ENCODE measurements at places on chromosomes 3 and 15.

- DNase-seq, result no peak
These were observed 69.9 kb upstream of the AGBL1 start for GRCh38 chr15:86009727-86010126.

DNA sequence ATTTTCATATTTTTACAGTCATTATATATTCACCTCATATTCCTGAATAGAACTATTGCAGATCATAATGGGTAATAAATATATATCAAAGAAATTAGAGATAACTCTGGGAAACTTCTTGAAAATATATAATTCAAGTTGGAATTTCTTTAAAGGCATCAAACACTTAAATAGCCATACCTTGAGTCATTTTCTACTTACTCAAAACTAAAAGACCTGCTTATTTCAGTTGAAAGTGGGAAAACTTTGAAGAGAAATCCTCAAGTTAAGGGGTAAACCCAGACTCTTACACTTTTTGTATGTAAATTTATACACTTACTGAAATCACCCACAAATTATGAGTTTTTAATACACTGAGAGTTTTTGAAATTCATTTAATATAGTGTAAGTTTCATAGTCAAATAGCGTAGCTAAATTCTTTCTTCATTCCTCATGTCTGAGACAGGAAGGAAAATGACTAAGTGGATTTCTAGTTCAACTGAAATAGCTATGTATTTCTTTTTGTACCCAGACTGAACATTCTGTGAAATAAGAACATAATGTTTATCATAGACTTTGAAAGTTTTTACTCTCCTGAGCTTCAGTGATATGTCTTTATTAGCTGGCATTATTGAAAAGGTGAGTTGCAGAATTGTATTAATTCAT, 4.6 kb upstream of the ALCAM start:
- no peak for DNase-seq

DNA sequence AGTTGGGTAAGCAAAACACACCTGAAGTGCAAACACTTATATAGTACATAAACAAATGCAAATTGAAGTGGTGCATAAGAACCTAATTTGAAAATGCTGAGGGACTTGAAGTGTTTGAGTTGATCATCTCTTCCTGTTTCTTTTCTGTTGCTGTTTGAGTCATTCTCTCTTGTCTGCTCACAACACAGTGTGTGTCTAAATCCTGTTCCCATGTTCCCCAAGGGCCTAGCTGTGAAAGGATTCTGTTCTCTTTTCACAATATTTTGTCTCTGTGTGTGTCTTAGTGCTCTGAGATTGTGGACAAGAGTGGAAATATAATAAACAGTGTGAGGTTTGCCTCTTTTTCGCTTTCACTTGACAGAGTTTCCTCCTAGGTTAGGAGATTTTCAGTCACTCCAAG, 6.1 kb downstream of the CD96 start:
- no peak for DNase-seq

DNA sequence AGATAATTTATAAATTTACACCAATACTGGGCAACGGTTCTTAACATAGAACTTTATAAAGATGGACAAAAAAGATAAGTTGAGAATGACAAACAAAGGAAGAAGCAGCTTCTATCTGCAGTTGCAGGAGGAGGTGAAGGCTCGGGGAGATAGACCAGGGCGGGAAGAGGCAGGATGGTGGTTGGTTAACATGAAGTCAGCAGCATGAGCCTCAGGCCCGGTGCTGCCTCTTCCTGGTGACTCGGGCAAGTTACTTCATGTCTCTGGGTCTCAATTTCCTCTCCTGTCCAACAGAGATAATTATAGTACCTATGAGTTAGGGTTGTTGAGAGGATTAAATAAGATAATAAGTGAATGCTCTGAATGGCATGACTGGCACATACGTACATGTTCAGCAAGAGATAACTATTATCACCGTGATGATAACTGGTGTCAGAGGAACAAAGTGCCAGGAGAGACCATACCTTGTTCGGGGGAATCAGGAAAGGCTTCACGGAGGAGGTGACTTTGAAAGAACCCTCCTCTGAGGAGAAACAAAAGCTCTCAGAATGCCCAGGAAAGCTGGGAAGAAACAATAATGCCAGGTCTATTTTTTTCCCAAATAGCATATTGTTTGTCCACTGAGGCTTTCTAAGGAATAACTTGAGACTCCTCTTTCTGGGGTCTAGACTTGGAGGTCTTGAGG, 4.4 kb downstream of the PAK6 start:
- DNase-seq, result no peak

DNA sequence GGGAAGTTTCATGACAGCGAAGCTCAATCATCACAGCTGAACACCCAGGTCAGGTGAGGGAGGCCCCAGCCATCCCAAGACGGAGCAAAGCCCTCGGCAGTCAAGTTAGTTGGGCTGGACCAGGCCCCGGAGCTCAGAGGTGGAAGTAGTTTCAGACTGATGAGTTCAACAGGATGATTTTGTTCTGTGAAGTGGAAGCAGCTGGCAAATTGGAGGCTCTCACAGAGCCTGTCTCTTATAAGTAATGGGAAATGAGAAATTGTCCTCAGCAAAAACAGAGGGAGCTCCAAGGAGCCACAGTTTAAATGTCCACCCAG, 245.1 kb downstream of the XXYLT1 start:
- no peak for DNase-seq

DNA sequence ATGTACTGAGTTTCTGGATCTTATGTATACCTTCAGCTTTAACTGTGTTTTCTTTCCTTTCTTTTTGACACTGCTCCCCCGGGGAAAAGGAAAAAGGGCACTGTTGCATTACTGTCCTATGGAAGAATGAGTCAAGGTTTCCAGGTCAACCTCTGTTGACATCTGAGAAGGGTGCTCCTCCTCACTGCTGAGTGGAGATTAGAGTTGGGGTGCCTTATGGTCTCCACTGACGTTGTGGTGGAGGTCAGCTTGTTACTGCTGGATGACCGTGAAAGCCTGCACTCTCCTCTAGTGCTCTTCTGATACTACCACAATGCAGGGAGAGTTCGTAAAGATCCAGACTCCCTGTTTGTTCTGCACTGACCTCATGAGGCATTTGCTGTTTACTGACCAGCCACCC, 252.1 kb upstream of the GRM7 start:
- no peak for DNase-seq

DNA sequence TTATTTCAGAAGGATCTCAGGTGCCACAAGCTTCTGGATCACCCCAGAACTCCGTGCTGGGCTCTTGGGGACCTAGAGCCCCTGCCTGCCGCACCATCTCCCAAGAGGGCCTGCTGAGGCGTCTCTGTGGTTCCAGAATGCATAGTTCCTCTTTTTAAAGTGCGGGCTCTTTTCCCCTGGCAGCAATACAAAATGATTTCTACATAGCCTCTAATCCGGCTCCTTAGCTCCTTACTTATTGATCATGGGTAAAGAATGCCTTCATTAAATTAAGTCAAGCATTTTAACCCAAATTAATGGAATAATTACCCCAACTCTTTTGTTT, 121.9 kb downstream of the ATP10A start:
- DNase-seq, result no peak

GRCh38 chr3:29642393-29643033, 361.6 kb downstream of the RBMS3 start:
- DNase-seq, result no peak

DNA sequence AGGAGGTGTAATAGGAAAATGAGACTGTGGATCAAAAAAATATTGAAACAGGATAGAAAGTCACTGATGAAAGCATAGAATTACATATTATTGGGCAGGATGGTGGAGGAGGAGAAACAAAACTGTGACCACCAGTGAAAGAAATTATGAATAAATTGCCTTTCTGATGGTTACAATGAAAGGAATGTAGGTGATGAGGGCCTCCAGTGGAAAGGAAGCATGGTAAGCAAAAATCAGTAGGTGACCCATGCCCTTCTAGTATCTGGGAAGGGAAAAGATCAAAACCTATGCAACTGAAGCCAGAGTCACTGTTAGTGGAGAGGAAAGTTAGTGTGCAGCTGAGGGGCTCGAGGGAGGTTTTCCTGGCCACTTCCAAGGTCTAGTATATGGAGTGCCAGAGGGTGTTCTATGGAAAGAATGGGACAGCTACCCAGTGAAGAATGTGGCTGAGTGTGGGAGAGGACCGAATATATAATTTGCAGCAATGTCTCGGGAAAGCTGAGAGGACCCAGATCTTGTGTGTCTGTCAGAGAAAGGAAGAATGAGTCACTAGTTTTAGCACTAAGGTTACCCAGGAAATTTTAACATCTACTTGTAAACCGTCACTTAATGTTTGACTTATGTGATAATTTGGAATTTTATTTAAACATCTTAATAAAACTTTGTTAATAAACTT, 146.2 kb downstream of the NFKBIZ start:
- DNase-seq, result no peak

DNA sequence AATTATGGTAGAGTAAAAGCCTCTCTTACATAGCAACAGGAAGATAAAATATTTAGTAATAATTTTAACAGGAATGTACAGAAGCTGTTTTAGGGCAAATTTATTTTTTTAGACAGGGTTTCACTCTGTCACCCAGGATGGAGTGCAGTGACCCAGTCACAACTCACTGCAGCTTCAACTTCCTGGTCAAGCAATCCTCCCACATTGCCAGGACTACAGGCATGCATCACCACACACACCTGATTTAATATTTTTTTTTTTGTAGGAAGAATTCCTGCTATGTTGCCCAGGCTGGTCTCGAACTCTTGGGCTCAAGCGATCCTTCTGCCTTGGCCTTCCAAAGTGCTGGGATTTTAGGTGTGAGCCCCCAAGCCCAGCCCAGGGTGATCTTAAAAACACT, 61.1 kb downstream of the PCCB start:
- DNase-seq, result no peak

DNA sequence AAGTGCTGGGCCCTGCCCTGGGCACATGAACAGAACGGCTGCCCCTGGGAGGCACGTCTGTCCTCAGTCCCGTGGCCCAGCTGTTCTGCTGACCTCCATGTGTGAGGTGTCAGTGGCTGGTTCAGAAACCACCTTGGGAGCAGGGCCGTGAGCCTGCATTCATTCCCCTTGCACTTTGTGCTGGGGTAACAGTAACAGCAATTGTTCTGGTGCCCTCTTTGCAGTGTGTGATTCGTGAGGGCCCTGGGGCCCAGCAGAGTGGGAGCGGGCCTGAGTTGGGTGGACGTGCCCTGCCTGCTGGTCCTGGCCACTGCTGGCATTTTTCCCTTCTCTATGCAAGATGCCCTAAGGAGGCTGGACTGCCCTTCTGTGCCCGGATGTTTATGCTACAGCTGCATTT, 50.4 kb upstream of the MYZAP start:
- DNase-seq, result no peak

DNA sequence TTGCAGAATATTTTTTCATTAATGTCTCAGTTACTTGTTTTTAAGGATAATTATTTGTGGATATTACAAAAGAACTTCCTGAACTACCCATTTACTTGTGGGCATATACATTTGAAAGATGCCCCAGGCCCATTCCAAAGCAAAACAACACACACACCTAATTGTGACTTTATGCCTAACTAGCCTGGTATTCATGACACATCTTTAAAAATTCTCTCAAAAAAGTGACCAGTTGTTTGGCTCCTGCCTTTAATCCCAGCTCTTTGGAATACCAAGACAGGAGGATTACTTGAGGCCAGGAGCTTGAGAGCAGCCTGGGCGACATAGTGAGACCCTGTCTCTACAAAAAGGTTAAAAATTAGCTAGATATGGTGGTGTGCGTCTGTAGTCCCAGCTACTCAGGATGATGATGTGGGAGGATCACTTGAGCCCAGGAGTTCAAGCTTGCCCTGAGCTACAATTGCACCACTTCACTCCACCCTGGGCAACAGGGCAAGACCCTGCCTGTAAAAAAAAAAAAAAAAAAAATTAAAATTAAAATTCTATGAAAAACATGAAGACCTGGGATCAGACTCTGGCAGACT, 51.7 kb upstream of the SLC4A7 start:
- DNase-seq, result no peak

- no peak for DNase-seq
These were observed 257.0 kb downstream of the SV2B start for GRCh38 chr15:91357011-91357410.

DNA sequence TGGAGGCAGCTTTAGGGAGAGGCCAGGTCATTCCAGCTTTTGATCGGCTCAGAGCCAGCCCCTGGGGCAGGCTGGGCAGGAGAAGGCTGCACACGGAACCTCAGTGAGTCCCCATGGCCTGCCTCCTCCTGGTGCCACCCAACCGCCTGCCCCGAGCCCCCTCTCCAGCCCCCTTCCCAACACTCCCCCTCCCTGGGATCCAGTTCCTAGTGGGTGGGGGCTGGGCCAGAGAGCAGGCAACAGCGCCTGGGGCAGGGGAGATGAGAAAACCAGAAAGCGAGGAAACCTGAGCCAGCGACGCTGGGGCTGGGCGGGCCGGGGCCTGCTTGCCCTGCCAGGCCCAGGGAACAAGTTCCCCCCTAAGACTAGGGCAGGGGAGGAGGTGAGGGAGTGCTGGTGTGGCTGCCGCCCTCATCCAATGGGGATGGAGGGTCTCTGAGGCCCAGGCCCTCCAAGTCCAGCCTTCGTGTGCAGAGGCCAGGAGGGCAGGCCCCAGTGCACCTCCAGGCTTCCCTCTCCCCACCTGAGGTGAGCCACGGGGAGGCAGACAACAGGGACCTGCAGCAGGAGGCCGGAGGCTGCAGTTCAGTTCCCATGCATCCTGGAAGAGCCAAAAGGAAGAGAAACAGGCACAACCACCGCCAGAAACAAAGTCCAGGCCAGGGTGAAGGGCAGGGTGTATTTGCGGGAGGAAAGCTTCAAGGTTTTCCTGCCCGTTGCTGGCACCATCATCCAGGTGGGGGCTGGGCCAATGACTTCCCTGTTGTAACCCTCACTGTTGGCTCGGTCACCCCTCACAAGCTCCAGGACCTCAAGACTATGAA, 4.0 kb upstream of the SEMA3F start:
- DNase-seq, result no peak

DNA sequence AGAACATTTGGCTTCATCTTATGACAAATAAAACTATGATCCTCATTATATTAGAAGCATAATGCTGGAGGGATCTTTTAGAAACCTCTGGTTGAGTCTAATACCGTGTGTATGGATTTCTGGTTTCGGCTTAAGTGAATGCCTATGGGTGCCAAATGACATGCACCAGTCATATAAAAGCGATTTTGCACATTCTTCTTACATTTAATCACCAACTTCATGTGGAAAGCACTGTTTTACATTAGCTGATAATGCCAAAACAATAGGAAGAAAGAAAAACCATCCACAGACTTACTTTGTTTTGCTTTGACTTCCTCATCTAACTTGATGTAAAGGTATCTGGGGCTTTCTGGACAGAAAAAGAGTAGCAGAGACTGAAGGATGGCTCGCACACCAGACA, 20.9 kb downstream of the SLC2A2 start:
- DNase-seq, result no peak

DNA sequence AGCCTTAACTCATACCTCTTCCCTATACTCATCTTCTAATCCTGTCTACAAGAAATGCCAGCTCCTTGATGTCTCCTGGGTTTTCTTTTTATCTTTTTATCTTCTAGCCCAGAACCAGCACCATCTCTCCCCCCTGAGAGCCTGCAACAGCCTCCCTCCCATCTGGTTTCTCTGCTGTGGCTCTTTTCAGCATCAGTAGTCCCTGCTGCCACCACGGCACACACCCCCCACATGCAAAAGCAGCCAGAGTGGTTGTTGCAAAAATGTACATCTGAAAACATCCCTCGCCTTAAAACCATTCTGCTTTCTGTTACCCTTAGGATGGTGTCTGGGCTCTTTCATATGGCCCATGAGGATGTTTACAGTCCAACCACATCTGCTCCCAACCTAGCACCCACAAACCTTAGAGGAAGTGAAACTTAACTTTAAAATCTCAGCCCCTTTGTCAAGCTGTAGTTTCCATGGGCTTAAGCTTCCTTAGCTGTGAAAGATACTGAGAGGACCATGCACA, 775 bp downstream of the TTC21A start:
- peak; percentile 36 for DNase-seq
